ENCODE measurements at places on chromosomes 4 and X. TPM values are rescaled to one million over a fixed set of nuclear protein-coding genes. Genes with fewer than 3 reads are reported as not detected.

DNA sequence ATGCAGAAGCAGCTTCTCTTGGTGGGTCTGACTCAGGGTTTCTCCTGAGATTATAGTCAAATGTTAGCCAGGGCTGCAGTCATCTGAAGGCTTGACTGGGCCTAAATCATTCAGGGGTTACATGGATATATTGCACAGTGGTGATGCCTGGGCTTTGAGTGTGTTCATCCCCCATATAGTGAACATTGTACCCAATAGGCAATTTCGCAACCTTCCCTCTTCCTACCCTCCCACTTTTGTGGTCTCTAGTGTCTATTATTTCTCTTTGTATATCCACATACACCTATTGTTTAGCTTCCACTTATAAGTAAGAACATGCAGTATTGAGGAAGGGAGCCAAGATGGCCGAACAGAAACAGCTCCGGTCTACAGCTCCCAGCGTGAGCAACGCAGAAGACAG is 90.3 kb upstream of the CAMK2D start:
- DNase-seq = no peak

DNA sequence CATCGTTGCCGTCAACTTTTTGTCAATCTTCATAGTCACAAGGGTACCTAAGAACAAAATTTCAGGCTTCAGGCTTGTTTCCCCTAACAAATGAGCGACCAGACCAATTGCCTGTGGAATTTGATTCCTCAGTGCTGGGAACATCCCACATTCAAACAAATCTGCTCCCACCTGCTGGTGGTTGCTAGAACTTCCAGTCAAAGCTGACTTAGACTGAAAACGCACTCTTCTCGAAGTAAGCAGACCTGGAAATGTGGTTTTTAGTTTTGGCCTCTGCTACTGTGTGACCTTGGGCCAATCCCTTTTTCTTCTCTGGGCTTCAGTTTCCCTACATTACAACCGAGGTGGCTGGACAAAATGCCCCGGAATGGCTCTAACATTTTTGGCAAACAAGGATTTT is 1.8 kb upstream of the GABRQ start:
- DNase-seq = no peak

- no peak for DNase-seq
Measured at GRCh38 chr4:127188847-127189246, 443.9 kb upstream of the INTU start.

CACNA1F gene
- total RNA-seq = 0.10 TPM

All from ovary (tissue), 10 donors.